Kidney (tissue), 22 donors: ENCODE measurements at places on chromosomes 7 and 10. TPM values are rescaled to one million over a fixed set of nuclear protein-coding genes. Genes with fewer than 3 reads are reported as not detected.

The PLXNA4 gene
- total RNA-seq, result 3.5 TPM

GRCh38 chr7:155425887-155426286 lies 32.0 kb upstream of the EN2 start:
- no peak overlapping the region for H3K27ac ChIP-seq
- no peaks in the 10 kb centered on the region for H3K4me1 ChIP-seq
- no peak overlapping the region for H3K4me3 ChIP-seq

- H3K36me3 ChIP-seq, result no peaks in the 10 kb centered on the region
- H3K4me1 ChIP-seq, result no peaks in the 10 kb centered on the region
- H3K27ac ChIP-seq, result no peak overlapping the region
- H3K27me3 ChIP-seq, result no peaks in the 10 kb centered on the region
- H3K4me3 ChIP-seq, result no peak overlapping the region
Observed at GRCh38 chr10:2990764-2991163, 76.6 kb upstream of the PFKP start.

- no peak overlapping the region for H3K27ac ChIP-seq
- H3K4me1 ChIP-seq, result no peaks in the 10 kb centered on the region
- no peaks in the 10 kb centered on the region for H3K27me3 ChIP-seq
- H3K4me3 ChIP-seq, result no peak overlapping the region
Observed at GRCh38 chr7:25638068-25638467, 409.8 kb upstream of the NPVF start.

The ITPRID1 gene
- total RNA-seq, result not detected

DNA sequence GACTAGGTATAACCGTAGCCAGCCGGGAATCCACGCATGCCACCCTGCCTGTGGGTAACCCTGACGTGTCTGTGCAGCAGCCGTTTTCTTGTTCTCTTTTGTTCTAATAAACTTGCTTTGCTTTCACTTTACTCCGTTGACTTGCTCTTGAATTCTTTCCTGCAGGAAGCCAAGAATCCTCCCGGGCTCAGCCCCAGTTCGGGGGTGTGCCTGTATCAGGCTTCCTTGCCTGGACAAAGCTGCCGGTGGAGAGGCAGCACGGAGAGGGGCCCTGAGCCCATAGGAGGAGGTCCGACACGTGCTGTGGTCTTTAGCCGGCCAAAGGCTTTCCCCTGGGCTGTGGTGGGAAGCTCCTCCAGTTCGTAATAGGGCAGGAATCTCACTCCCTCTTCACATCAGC lies 256.5 kb upstream of the PPP2R2D start:
- no peak overlapping the region for H3K4me3 ChIP-seq
- no peaks in the 10 kb centered on the region for H3K36me3 ChIP-seq
- H3K4me1 ChIP-seq, result no peaks in the 10 kb centered on the region
- no peak for DNase-seq

- no peak overlapping the region for H3K27ac ChIP-seq
- no peak overlapping the region for H3K4me3 ChIP-seq
- DNase-seq, result no peak
- no peaks in the 10 kb centered on the region for H3K4me1 ChIP-seq
- H3K27me3 ChIP-seq, result no peaks in the 10 kb centered on the region
Observed at GRCh38 chr10:34145715-34146114, 669.4 kb downstream of the PARD3 start.

The IFT22 gene
- 42.5 TPM for total RNA-seq

The OR2A5 gene
- not detected for total RNA-seq

GRCh38 chr7:105759670-105760550 lies 116.5 kb downstream of the ATXN7L1 start:
- no peaks in the 10 kb centered on the region for H3K4me1 ChIP-seq
- peak; percentile 68 for DNase-seq
- H3K36me3 ChIP-seq, result no peaks in the 10 kb centered on the region
- no peak overlapping the region for H3K4me3 ChIP-seq
- no peaks in the 10 kb centered on the region for H3K27me3 ChIP-seq
- H3K27ac ChIP-seq, result no peak overlapping the region

The GHRHR gene
- total RNA-seq, result not detected

DNA sequence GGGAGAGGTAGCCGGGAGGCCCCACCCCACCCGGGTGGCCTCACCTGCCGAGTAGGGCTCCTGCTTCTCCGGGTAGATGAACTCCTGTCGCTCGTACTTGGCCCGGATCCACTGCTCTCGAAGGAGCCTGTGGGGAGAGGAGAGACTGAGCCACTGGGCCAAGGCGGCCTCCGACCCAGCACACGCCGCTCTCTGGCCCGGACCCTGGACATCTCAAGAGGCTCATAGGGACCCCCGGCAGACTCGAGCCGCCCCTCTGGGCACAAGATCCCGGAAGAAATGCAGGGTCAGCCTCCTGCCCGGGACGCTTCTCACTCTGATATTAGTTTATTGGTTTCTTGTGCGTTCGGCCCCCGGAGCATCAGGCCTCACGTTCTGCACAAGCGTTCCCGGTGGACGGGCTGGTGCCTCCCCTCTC lies 34.5 kb downstream of the ADAP1 start:
- H3K4me1 ChIP-seq, result peaks cover 5% of the 10 kb centered on the region
- H3K4me3 ChIP-seq, result no peak overlapping the region
- H3K27me3 ChIP-seq, result no peaks in the 10 kb centered on the region
- peak; percentile 65 for DNase-seq
- H3K36me3 ChIP-seq, result no peaks in the 10 kb centered on the region

DNA sequence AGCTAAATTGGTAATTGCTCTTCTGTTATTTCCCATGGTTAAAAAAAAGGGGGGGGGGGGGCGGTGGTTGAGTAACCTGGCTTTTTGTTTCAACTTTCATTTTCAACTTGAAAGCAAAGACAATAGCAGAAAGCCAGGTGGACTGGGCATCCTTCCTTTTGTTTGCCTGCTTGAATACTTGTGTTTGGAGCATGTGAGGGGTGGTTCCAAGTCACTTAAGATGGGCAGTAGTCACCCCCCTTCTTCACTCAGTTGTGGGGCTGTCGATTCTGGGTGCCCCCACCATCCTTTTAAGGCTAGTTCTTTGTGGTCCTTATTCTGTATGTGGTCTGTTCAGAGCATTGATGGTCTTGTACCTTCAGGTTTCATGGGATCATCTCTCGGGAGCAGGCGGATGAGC lies 165.6 kb upstream of the PRR15 start:
- DNase-seq, result no peak
- no peaks in the 10 kb centered on the region for H3K4me1 ChIP-seq
- H3K4me3 ChIP-seq, result no peak overlapping the region

GRCh38 chr10:71840177-71840957 lies 10.7 kb downstream of the PSAP start:
- H3K27ac ChIP-seq, result no peak overlapping the region
- no peak overlapping the region for H3K4me3 ChIP-seq
- DNase-seq, result peak; percentile 96
- H3K27me3 ChIP-seq, result no peaks in the 10 kb centered on the region
- H3K36me3 ChIP-seq, result no peaks in the 10 kb centered on the region
- H3K4me1 ChIP-seq, result peaks cover 56% of the 10 kb centered on the region

DNA sequence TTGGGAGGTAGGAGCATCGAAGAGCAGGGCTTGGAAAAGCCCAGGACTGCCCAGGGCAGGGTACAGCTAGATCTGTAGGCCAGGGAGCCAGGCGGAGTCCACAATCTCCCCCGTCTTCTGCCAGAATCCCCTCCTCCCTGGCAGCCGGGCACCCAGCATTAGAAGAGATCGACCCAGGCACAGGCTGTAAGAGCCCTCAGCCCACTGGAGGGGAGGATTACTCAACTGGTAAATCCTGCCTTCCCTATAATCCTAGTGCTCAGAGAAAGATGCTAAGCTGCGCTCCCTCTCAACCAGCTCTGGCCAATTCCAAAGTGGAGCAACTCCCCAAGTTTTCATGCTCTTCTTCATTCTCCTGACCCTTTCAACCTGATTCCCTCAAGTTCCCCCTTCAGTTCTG lies 3.2 kb downstream of the SPOCK2 start:
- no peak overlapping the region for H3K27ac ChIP-seq
- H3K4me3 ChIP-seq, result no peak overlapping the region
- no peaks in the 10 kb centered on the region for H3K36me3 ChIP-seq
- peaks cover 5% of the 10 kb centered on the region for H3K27me3 ChIP-seq

The CPN1 gene
- total RNA-seq, result not detected

GRCh38 chr7:77729574-77730348 lies 33.5 kb downstream of the RSBN1L start:
- no peak for DNase-seq
- no peaks in the 10 kb centered on the region for H3K27me3 ChIP-seq
- H3K4me3 ChIP-seq, result no peak overlapping the region
- no peak overlapping the region for H3K27ac ChIP-seq
- no peaks in the 10 kb centered on the region for H3K36me3 ChIP-seq

The CDCA7L gene
- total RNA-seq, result 10.1 TPM

The NT5C2 gene
- 91.7 TPM for total RNA-seq

GRCh38 chr10:43647576-43647975 lies 1.1 kb downstream of the ZNF32 start:
- peak overlapping the region; percentile 76 for H3K4me3 ChIP-seq
- no peaks in the 10 kb centered on the region for H3K4me1 ChIP-seq
- H3K36me3 ChIP-seq, result peaks cover 27% of the 10 kb centered on the region
- H3K27ac ChIP-seq, result no peak overlapping the region

- H3K27ac ChIP-seq, result no peak overlapping the region
- no peaks in the 10 kb centered on the region for H3K27me3 ChIP-seq
- DNase-seq, result no peak
- no peaks in the 10 kb centered on the region for H3K4me1 ChIP-seq
- no peaks in the 10 kb centered on the region for H3K36me3 ChIP-seq
Observed at GRCh38 chr7:135756191-135756590, 7.6 kb upstream of the FAM180A start.

The NME8 gene
- 0.44 TPM for total RNA-seq

DNA sequence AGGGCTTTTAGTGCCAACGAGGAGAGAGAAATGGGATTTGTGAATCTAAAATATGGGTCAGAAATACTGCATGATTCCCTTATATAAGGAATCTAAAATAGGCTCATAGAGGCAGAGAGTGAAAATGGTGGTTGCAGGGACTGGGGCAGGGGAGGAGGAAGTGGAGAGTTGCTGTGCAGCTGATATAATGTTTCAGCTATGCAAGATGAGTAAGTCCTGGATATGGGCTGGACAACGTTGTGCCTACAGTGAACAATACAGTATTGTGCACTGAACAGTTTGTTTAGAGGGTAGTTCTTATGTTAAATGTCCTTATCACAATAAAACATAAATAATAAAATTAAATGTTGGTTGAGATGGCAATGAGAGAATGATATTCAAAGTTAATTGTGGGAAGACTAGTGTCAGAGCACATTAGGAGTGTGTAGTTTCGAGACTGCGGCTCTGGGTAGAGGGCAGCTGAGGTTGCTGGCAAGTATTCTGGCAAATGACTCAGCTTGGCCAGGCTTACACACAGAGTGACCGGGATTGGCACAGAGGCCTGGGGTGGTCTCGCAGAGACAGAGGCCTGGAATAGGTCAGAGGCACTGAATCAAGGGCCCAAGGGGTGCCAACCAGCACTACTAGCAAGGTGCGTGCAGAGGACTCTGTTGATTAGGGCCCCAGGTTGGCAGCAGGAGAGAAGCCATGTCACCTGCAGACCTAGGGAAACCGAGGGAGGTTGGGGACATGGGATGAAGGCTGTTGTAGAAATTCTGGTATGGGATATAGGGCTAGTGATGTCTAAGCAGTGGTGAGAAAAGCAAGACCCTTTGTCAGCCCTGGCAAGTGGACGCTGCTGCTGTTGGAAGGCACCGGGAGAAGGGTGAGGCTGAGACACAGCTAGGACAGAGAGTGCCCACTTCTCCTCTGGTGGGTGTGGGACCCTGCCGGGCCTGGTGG lies 2.8 kb upstream of the DEPP1 start:
- no peaks in the 10 kb centered on the region for H3K27me3 ChIP-seq
- no peak for DNase-seq
- H3K36me3 ChIP-seq, result no peaks in the 10 kb centered on the region
- H3K27ac ChIP-seq, result peak overlapping the region; percentile 49
- no peak overlapping the region for H3K4me3 ChIP-seq

- DNase-seq, result no peak
- H3K4me3 ChIP-seq, result no peak overlapping the region
- H3K4me1 ChIP-seq, result peaks cover 11% of the 10 kb centered on the region
- no peaks in the 10 kb centered on the region for H3K27me3 ChIP-seq
- no peaks in the 10 kb centered on the region for H3K36me3 ChIP-seq
Observed at GRCh38 chr10:13989616-13990015, 341.1 kb downstream of the FRMD4A start.

The SSBP1 gene
- total RNA-seq, result 90.2 TPM

The ZP3 gene
- 17.5 TPM for total RNA-seq

The GPR15LG gene
- total RNA-seq, result 0.44 TPM

DNA sequence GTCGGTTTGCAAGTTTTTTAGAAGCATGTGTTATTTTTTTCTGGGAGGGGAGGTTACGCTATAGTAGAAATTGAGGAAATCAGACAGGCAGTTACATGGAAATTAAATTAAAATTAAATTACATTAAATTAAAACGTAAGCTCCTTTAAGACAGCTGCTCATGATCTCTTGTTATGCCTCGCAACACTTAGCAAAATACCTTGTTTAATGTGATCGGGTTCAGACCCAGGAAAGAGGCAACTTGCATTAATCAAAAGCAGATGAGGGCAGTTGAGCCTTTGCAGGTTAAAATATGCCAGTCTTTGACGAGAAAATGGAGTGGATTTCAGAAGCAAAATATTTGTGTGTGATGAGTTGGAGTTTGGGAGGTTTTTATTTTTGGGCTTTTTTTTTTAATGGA lies 651.8 kb downstream of the INHBA start:
- no peaks in the 10 kb centered on the region for H3K36me3 ChIP-seq
- DNase-seq, result no peak
- H3K4me1 ChIP-seq, result no peaks in the 10 kb centered on the region
- no peak overlapping the region for H3K27ac ChIP-seq

DNA sequence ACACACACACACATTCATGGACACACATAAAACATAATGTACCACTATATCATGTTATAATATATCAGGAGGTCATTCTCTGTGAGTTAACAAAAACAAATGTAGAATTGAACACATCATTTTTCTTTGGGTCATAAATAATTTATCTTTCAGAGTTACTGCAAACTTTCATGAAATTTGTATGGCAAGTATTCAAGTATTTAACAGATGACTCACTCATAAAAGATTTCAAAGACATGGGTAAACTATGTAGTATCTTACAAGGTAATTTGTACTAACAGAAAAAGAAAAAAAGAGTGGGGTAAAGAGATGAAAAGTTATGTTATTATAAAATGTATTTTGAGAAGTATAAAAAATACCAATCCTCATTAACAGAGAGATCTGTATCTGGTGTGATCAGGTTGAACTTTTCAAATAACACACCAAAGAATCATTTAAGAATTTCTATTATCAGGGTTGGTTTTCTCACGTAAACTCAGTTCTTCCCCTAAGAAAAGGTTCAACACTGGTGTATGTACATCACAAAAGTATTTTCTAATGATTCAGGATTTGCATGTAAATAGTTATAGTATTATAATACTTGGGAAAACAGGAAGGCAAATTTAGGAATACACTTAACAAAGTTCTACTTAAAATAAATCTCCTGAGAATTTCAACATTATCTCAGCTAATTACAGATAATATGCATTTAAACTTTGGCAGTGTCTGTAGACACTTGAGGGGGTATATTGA lies 933.1 kb upstream of the LRRN3 start:
- H3K4me3 ChIP-seq, result no peak overlapping the region
- no peak overlapping the region for H3K27ac ChIP-seq
- DNase-seq, result no peak
- H3K4me1 ChIP-seq, result no peaks in the 10 kb centered on the region

- no peak overlapping the region for H3K27ac ChIP-seq
- no peak overlapping the region for H3K4me3 ChIP-seq
- H3K27me3 ChIP-seq, result no peaks in the 10 kb centered on the region
- H3K4me1 ChIP-seq, result peaks cover 6% of the 10 kb centered on the region
- no peaks in the 10 kb centered on the region for H3K36me3 ChIP-seq
Observed at GRCh38 chr10:97518301-97519043, 19.7 kb downstream of the UBTD1 start.

- no peak overlapping the region for H3K27ac ChIP-seq
- H3K4me3 ChIP-seq, result no peak overlapping the region
- H3K4me1 ChIP-seq, result peaks cover 8% of the 10 kb centered on the region
- H3K36me3 ChIP-seq, result no peaks in the 10 kb centered on the region
- no peaks in the 10 kb centered on the region for H3K27me3 ChIP-seq
Observed at GRCh38 chr10:121243609-121244241, 354.5 kb downstream of the FGFR2 start.

The JAZF1 gene
- total RNA-seq, result 13.1 TPM
